Astrocyte of the hippocampus (primary cell): ENCODE measurements at places on chromosomes 5 and 9.

DNA sequence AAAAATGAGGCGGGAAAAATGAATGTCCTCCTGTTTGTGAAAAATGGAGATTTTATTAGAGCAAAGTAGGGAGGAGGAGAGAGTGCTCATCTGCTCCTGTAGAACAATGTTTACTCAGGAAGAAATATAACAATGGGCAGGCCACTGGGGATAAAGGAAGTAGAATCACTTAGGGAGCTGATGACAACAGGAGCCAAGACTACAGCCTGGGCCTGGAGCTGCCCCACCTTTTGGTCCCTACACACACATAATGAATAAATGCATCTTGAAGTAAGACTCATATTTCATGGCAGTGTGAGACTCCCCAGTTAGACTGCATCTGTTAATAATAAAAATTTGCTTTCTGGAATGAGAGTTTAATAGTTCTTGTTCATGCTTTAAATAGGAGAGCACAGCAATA is 1939.8 kb downstream of the EFNA5 start:
- DNase-seq = no peak

GRCh38 chr9:121085661-121086060 is 10.9 kb downstream of the CNTRL start:
- no peak for DNase-seq

GRCh38 chr5:50667023-50667652 is 701 bp downstream of the PARP8 start:
- DNase-seq = peak; percentile 64

GRCh38 chr9:107674721-107675277 is 185.2 kb upstream of the KLF4 start:
- DNase-seq = no peak

GRCh38 chr9:73026375-73026774 is 73.5 kb upstream of the ALDH1A1 start:
- DNase-seq = no peak

DNA sequence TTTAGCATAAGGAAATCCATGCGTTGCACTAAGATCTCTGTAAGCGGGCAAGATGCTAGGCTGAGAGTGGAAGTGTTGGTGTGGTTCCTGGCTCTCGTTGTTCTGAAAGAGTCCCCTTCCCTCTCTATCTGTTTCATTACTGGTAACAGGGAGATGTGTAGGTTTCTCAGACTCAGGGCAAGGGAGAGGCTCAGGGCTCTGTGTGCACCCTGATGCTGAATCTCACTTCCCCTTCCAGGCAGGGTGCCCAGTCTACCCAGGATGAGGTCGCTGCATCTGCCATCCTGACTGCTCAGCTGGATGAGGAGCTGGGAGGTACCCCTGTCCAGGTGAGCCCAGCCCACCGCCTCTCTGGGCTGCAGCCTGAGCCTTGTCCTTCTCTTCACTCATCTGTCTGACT is 45.7 kb downstream of the STOM start:
- DNase-seq = no peak

- DNase-seq = no peak
These were observed 47.9 kb downstream of the NDUFAF2 start for GRCh38 chr5:60992871-60993270.

- DNase-seq = peak; percentile 86
These were observed 40.6 kb upstream of the ITGA2 start for GRCh38 chr5:52948418-52949076.

GRCh38 chr5:40716000-40716399 is 36.3 kb downstream of the PTGER4 start:
- DNase-seq = no peak

- DNase-seq = no peak
These were observed 55.8 kb upstream of the ARRDC3 start for GRCh38 chr5:91438871-91439270.

GRCh38 chr9:35666045-35666444 is 1.1 kb upstream of the ARHGEF39 start:
- peak; percentile 83 for DNase-seq

GRCh38 chr9:114281473-114282103 is 41.3 kb upstream of the ORM1 start:
- DNase-seq = no peak

DNA sequence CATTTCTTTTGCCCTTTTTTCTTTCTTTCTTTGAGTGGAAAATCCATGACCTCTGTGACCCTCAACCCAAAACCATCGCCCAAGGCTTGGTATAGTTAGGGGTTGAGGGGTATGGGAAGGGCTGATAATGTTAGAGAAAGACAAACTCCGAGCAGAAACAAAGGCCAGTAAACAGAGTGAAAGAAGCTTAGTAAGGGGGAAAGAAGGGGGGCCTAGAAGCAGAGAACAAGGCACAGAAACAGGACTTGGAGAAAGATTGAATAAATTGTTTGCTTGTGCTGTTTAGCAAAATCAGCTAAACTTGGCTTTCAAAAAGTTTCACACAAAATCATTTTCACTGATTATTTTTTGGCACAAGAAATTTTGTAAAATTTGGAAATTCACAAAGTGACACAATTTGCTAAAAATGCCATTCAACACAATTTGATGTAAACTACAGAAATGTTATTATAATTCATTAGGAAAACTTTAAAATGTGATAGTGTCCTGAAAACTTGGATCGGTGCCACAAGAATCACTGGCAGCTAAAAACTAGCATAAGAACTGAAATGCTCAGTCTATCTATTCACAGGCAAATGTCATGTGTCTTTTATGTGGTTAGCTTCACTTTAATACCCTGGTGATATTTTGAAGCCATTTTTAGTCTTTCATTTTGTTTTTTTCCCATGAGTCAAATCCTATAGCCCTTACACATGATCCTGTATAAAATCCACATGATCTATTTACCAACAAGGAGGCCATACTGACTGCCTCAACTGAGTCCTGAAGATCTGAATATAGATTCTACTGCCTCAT is 276.4 kb downstream of the NR2F1-AS1 start:
- DNase-seq = no peak

DNA sequence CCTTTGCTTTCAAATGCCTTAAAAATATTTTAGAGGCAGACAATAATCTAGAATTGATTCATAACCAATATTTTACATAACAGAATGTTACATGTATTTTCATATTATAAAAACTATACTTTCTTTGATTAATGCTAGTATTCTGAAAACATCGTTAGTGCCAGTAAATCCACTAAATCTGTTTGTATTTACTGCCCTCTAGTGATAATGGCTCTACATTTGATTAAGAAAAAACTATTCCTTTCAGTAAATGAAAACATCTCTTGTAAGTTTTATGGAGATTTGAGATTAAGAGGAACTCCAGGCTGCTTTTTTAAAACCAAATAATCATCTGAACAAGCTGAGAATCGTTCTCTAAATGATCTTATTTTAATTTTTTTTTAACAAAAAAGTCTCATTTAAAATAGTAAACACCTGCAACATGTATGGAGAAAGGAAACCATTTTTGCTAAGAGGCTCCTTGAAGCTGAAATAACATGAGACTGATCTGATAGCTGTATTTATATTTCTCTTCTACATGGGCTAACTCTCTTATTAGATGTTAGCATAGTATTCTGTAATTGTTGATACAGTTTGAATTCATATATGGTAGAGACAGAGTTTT is 424.7 kb downstream of the RAB3C start:
- peak; percentile 42 for DNase-seq

- DNase-seq = peak; percentile 5
These were observed 3.3 kb downstream of the EBF1 start for GRCh38 chr5:159096243-159096923.

- DNase-seq = peak; percentile 58
These were observed 105.2 kb downstream of the RGS3 start for GRCh38 chr9:113568571-113569321.

GRCh38 chr9:135692410-135692809 is 6.9 kb downstream of the SOHLH1 start:
- peak; percentile 26 for DNase-seq

GRCh38 chr5:132856011-132856410 is 10.3 kb downstream of the GDF9 start:
- DNase-seq = no peak

- no peak for DNase-seq
These were observed 89.0 kb upstream of the NIPBL start for GRCh38 chr5:36787365-36788093.

DNA sequence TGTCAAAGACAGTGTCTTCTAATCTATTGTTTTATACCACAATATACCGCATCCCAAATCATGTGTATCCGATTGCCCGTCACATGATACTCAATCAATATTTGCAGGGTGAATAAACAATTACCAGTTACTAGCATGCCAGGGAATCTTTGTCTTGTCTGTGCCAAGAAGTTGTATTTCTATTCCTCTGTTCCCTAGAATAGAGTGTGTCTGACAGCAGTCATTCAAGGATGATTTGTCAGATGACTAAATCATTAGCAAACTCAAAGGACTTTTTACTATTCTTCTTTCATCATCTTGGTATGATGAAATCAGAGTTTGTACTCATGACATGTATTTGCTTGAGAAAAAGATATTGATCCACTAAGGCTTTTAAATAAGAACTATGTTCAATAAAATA is 348.8 kb downstream of the HTR1A start:
- no peak for DNase-seq

GRCh38 chr9:24899463-24899862 is 353.8 kb upstream of the IZUMO3 start:
- DNase-seq = no peak

DNA sequence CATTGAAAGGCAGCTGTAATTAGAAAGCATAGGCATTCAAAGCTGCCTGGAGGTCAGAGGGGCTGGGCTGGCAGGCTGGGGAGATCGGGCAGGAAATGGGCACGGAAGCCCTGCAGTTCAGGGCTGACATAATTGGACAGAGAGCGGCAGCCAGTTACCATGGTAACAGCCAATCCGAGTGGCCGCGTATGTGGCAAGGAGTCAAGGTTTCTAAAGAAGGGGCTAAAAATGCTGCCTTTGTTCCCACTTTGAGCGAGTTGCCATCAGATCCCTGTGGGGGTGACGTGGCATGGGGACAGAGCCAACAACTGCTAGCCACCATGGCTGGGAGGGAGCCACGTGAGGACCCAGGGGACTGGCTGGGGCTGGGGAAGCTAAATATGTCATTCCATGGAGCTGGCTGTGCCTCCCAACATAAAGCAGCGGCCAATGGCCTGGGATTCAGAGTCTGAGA is 44.7 kb upstream of the NDFIP1 start:
- peak; percentile 98 for DNase-seq

GRCh38 chr9:101365181-101365580 is 19.6 kb downstream of the BAAT start:
- no peak for DNase-seq

GRCh38 chr9:87020169-87020950 is 73.1 kb upstream of the GAS1 start:
- DNase-seq = no peak

GRCh38 chr9:34999576-34999975 is 10.0 kb downstream of the DNAJB5 start:
- DNase-seq = no peak

- DNase-seq = no peak
These were observed 149.5 kb downstream of the ROR2 start for GRCh38 chr9:91800473-91801030.

DNA sequence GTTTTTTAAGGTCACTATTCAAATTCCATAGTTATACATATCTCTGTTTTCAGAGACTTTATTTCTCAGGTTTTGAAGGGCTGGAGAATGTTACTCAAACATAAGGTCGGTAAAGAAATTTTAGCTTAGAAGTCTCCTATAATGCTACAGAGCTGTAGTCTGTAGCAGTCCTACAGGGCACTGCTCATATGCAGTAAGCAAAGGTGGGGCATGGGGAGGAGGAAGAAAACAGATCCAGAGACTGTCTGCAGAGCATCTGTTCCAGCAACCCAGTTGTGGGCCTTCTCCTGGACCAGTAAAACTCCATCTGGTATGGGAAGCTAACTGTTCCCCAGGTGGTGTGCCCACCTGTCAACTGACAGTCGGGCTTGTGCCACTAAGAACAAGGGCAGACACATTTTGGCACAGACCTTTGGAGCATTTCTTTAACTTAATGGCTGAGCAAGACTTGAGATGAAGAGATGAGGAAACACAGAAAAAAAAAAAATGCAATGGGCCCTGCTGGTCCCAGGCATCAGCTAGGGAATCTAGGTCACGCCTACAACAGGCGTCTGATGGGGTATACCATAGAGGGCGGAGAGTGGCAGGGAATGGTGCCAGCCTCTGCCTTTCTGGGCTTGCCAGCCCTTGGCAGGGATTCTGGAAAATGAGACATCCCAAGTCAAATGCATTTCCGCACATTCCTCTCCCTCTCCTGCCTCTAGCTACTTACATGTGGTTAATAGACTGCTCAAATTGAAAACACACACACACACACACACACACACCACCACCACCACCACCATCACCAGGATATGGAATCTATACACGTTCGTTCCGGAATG is 218.9 kb downstream of the ARL15 start:
- DNase-seq = peak; percentile 72

DNA sequence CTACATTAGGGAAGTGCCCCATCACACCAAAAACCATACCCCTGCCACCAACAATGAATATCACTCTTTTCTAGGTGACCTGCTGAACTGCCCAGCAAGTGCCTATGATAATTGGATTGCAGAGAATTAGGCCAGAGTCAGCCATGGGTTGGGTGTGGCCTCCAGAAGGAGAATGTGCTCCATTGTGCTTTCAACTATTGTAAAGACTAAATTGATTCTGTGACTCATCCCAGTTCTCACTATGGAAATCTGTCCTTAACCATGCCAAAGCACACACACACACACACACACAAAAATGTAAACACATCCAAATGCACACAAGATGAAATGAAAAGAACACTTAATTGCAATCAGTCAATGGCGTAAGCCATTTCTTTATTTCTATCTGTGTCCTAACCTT is 25.7 kb downstream of the DRD1 start:
- DNase-seq = no peak

DNA sequence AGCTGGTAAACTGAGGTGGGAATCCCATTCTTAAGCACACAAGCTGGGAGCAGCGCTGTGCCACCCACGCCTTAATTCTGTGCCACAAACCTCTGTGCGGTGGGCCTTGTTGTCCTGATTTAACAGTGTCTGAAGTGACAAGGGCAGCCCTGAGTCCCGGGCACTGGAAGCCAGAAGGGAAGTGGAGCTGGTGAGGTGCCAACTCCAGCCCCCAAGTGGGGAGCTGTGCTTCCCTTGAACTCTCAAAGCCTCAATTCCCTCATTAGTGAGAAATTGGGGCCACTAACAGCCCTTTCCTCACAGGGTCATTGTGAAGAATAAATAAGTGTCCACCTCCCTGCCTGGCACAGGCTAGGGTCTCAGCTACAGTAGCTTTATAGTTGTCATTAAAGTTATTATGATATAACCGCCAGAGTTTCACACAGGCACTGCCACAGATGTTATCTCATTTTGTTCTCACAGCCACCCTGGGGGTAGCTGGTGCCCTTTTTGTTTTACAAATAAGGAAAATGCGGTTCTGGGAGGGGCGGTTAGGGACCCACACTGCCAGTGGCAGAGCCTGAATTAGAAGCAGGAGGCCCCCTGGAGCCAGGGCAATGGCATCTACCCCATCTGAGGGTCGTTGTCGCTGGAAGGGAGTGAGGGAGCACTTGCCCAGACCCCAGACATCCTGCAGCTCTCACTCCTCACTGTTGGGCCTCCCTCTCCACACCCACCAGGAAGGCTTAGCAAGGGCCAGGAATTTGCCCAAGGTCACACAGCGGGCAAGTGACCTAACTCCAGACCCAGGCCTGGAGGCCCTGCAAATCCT is 2.1 kb upstream of the TLX3 start:
- DNase-seq = no peak
